GM19239 (cell line): ENCODE measurements at places on chromosomes 16 and 17.

DNA sequence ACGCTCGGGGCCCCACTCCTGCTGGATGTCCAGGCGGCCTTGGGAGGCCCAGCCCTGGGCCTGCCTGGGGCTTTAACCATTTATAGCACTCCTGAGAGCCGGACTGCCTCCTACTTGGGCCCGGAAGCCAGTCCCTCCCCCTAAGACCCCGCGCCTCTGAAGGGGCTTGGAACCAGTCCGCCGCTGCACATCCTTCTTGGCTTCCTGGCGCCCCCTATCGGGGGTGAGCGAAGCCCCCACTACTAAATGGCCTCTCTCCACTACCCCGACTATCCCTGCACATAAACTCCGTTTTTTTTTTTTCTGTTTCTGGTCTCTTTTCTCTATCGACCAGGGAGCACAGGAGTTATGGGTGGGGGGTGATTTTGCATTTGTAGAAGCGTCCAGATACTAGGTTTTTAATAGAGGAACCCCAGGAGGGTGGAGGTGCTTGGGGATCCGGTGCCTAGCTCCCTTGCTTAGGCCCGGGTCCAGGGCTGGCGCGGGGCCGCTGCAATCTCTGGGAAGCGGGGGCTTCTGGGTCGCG is 633 bp upstream of the NOL3 start:
- no peak for DNase-seq

- DNase-seq, result no peak
Observed at GRCh38 chr16:72848028-72848400, 199.9 kb downstream of the ZFHX3 start.

DNA sequence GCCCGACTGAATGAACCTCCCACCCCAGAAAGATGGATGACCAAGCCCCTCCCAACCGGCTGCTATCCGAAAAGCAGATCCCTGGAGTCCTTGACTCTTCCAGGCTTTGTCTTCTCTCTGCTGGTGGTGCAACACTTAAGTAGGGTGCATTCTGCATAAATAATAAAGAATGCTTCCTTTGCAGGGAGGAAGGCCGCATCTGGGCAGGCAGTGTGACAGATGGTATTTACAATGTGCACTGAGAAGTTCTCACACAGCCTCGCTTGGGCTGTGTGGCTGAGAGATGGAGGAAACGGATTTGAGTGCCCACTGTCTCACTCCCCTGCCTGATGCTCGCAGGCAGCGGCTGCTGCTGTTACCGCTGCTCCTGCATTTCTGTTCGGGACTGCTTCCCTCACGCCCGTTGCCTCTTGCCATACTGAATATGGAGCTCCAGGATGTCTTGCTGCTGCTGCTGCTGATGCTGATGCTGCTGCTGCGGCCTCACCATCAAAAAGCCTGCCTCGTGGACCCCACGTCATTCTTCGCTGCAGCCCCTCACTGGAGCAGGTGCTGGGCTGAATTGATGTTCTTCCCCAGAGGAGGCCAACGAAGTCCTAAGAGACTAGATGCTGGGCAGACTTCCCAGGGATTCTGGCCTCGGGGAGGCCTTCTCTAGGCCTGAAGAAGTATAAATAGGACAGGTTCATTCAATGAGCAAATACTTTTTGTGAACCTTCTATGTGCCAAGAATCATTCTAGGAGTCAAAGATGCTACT is 7.1 kb upstream of the RHBDL3 start:
- DNase-seq, result no peak

DNA sequence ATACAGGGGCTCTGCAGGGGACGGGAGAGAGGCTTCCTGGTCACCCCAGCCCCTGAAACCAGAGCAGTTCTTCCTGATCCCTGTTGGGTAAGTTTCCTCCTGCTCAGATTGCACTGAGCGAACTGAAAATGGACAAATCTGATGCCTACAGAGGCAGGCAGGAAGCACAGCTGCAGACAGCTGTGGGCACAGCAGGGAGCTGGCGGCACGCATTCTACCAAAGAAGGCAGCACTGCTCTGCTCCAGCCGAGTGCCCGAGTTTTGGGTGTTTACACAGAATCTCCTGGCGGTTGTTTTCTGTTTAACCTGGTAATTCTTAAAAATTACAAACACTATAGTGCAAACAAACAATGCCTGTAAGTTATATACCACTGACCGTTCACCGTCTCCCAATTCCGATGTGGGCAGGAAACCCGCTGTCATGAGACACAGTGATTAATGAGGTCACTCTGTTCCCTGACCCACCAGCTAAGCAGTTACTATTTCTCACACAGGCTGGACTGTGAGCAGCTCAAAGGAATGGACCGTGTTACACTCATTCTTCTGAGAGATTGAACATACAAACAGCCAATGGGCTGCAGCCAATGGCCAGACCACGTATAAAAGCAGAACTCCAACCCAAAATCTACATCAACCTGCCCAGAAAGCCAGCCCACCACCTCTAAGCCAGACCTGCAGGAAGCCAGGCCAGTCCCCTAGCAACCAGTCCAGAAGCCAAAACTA is 25.5 kb downstream of the NSMCE1 start:
- no peak for DNase-seq

DNA sequence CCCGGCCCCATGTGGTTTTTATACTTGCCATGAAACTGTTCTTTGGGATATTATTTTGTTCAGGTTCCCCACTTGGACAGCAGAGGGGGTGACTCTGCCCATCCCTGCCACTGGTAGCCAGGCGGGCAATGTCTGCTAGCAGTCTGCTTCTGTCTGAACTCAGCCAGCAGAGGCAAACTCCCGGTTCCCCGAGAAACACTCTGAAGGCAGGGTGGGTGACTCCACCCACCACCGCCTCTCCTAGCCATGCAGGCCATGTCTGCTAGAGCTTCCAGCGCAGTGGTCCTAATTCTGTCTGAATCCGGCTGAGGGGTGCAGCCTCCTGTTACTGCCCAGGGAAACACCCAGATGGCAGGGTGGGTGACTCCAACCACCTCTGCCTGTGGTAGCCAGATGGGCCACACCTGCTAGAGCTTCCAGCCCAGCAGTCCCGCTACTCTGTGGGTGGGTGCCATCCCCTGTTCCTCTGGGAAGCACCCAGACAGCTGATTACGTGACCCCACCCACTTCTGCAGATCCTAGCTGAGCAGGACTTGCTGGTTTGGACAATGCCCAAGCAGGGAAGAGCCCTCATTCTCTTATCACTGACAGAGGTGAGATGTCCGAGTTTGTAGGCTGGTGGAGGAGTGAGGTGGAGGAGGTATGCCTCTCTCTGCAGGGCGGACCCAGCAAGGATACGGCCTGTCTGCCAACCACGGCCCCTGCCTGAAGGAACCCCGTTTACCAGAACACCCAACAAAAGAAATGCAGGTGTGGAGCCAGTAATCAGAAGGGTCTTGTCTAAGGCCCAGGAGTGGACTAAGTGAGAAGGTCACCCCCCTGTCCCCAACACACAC is 22.4 kb downstream of the NLRP1 start:
- DNase-seq, result no peak

DNA sequence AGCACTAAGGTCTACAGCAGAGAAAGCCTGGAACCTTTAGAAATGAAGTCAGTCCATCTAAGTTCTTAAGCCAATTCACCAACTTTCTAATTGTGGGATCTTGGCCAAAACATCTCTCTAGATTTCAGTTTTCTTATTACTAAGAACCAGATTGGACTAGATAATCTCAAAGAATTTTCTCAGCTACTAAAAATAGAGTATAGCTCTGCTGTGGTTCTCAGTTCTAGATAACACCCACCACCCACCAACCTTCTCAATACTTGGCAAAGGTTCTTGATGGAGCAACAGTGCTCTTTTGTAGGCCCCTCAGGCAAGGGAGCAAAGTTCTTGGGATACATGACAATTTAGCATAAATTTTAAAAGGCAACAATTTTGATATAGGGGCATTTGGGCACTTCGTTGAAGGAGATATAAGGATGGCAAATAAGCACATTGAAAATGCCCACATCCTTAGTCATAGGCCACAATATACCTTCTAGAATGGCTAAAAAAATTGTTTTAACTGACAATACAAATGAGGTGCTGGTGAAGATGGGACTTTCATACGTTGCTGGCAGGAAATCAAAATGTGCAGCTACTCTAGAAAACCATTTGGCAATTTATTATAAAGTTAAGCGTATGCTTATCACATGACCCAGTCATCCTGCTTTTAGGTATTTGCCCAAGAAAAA is 74.4 kb upstream of the TMEM132E start:
- DNase-seq, result no peak

DNA sequence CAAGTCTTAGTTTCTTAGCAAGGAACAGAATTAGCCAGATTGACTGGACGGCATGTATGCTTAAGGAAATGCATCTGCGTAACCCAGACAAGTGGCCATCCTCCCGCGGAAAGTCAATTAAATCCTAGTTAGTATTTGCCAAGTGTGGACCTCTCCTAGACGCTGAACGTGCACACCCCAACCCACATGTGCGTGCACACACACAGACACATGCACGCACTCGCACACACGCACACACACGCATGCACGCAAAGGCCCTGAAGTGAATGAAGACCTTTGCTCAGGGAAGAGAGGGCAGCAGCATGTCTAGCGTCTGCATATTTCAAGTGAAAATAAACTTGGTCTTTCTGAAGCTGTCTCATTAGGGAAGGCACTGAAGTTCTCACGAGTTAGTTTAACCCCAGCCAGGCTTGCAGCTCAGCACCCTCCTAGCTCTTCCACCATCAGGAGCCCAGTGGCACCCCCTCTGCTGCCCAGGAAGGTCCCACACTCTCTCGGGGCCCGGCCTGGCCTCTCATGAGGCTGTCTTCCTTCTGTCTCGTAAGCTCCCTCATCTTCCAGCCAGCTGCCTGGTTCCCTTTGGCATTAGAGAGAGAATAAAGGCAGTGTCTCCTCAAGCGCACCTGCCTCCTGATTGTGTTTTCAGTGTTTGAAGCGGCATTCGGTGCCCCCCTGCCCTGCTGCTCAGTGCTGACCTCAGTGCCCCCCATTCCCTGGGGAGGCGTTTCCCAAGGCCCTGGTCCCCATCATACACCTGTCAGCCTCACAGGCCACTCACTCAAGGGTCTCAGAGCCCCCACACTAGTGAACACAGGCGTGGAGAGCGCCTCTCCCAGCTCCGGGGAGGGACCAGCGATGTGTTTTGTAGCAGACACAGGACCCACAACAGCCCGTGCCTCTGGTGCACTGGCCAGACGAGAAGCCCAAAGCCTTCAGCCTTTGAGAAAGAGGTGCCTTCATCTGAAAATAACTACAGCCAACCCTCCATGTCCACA is 52.2 kb upstream of the CHMP6 start:
- no peak for DNase-seq

GRCh38 chr16:56346131-56346890 is 79.0 kb downstream of the AMFR start:
- DNase-seq, result no peak

- DNase-seq, result no peak
Observed at GRCh38 chr17:19253112-19253511, 15.9 kb downstream of the EPN2 start.

DNA sequence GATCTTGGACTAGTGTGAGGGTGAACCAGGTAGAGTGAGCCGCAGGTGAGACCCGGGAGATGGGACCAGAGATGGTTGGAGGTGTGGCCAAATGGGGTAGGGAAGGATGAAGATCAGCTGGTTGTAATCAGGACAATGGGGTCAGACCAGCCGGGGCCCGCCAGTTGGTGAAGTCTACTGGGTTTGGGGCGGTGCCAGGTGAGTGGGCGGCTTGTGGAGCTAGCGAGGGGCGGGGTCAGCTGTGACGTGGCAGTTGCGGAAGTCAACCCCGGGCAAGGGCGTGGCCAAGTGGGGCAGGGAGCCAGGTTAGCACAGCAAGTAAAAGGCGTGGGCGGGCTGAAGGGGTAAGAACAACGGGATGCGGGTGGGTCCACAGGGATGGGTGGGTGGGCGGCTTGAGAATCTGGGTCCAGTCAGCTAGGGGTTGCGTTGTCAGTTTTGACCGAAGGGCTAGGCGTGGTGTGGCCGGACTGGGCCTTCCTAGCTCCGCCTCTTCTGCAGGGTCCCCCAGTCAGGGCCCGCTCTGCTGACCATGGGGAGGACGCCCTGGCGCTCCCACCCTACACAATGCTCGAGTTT is 25.5 kb upstream of the ALKBH5 start:
- DNase-seq, result peak; percentile 85

DNA sequence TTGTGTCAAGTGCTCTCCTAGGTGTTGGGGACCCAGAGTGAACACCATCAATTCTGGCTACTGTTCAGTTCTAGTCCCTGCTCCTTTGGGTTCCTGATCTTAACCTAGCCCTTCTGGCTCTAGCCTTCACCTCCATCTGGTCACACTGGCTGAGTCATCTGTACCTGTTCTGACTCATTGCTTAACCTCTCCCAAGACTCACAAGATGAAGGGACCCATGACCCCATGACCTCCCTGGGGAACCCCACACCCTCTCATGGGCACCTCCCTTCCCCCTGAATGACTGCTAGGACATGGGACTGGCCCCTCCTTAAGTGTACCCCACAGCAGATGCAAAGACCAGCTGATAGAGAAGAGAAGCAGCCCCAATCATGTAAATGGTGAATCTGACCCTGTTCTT is 345.8 kb upstream of the CDH5 start:
- no peak for DNase-seq

DNA sequence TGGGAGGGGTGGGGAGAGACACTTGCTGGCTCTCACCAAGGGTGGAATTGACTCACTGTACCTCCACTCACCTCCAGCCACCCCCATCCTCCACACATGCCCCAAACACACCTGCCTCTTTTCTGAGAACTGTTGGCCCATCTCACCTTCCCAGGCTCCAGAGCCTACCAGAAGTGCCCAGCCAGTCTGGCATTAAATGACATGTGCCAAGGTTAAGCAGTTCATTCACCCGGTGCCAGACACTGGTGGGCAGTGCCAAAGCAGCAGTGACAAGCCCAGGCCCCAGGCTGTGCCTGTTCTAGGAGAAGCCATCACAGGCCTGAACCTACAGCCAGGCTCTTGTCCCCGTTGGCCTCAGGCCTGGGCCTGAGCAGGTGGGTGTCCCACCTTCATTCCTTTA is 11.2 kb downstream of the MVP start:
- no peak for DNase-seq
